ENCODE measurements at places on chromosomes 3 and 15.
A peak's percentile ranks its signal among the peaks of the same experiment; 100 is the strongest.

DNA sequence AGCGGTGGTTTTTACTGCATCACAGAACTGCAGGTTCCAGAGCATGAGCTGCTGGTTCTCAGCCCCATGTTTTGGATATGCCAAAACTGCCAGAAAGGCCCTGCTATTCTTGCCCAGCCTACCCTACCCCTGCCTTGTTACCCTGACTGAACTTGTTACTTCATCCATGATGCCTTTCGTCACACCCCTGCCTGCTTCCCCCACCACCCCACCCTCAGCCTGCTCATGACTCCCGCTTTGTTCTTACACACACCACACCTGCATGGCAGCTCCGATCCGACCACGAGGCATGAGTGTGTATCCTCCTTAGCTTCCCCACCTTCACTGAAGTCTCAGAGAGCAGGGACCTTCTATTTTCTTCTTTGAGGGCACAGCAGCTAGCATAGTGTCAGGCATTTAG is 5.1 kb upstream of the TM4SF1 start:
- no peak for DNase-seq

DNA sequence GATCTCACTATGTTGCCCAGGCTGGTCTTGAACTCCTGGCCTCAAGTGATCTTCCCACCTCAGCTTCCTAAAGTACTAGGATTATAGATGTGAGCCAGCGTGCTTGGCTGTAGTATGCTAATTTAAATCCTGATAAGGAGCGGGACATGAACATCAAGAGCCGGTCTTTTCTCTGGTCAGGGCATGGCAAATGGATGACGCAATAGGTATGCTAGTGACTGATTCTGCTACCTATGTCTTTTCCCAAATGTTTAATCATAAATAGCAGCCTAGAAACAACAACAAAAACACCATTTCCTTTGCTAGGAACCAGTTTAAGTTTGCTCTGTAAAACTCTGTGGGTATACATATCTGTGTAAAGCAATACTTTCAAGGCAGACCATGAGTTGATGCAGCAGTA is 64.7 kb downstream of the STARD9 start:
- DNase-seq = no peak

DNA sequence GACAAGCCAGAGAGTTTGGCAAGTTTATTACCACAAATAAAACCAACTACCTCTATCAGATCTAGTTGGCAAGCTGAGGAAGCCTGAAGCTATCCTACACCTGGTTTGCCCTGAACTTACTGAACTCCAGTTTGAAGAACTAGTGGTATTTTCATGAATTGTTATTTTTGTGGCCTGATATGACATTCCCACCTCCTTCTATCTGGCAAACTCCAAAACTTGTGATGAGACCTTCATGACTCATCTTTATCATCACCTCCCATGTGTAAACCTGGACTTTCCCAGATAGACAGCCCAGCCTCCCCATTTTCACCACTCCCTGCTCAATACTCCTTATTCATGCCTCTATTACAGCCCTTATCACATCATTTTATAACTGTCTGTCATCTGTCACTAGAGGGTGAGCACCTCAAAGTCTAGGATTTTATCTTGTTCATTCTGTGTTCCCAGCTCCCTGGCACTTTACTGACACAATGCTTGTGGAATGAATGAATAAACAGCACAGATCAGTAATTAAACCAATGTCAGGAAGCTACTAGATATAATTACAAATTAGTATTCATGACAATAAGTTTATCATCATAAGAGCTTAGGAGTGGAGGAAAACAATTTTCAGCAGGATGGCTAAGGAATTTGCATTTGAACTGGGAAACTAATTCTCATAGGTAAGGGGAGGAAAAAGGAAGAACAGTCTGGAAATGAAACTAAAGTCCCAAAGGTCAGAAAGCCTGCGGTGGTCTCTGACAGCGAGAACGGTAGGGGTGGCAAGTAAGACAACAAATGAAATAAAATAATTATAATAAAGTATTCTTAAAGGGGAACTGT is 13.2 kb upstream of the TRANK1 start:
- no peak for DNase-seq

DNA sequence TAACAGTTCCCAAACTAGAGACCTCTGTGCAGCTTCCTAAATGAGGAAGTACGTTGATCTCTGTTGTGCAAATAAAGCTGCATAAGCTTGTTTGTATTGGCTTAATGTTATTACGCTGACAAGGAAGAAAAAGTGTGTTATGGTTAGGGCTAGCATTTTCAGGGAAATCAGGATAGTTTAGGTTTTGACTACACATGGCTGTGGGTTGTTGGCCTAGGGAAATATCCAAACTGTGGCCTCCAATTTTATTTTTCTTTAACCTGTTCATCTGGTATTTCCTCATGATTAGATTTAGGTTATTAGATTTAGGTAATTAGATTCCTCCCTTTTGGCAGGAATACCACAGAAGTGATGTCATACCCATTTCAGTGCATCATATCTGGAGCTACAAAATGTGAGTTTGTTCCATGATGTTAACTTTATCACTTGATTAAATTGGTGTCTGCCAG is 8.7 kb upstream of the MCCC1 start:
- no peak for DNase-seq

DNA sequence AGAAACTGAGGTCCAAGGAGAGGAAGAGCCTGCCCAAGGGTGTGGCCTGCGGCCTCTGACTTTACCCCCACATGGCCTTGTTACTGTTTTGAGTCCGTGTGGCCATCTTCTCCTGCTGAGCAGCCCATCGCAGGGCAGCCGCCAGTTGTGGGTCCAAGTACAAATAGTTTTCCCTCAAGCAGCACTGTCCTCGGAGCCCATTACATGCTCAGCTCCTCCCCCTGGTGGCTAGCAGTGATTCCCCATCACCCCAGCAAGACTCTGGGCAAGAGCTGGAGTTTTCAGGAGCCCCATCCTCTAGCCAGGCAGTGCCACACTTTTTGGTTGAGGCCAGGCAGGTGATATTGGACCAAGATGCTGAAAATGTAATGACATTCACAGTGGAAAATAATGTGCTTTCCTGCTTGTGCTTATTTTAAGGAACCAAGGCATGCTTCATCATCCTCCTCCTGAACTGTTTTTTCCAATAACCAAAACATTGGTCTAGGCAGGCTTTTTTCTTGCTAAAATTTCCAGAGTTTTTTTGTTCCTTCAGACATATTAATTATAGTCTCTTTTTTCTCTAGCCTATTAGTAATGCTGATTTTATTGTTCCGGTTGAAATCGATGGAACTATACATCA is 23.2 kb upstream of the VILL start:
- DNase-seq = peak; percentile 25

- DNase-seq = no peak
Observed at GRCh38 chr15:60061758-60062157, 57.6 kb downstream of the FOXB1 start.

- no peak for DNase-seq
Observed at GRCh38 chr3:188890572-188891270, 281.1 kb upstream of the TPRG1 start.

DNA sequence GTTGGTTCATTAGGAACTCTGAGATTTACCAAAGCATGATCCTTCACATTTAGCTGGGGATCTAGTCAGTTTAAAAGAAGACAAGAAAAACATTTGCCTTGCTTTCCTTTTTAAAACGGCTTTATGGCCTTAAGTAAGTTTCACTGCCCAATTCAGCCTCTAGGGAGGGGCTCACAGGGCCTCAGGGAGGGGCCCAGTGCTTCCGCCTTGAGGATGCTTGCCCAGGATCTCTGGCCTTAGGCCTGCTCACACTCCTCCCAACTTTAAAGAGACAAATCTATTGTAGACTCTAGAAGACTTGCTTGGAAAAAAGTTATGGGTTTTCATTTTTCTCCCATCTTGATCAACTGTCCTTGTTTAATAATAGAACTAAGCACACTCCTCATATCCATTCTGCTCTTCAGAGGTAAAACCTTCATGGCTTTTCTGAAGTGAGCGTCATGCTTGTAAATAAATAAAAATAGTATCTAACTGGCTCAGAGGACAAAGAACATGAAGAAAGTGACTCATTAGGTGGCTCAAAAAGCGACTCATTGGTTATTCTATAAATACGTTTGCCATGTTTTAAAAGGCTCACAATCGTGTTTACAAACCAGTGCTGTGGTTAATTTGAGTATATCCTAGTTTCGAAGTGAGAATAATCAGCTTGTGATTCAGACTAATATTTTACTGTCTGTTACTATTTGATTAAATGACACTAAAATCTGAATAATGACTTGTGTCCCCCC is 13.7 kb downstream of the PDHB start:
- no peak for DNase-seq
